ENCODE measurements at places on chromosomes 5 and 9.

GRCh38 chr5:107325866-107326265, 344.9 kb downstream of the EFNA5 start:
- DNase-seq = no peak

- no peak for DNase-seq
These were observed 30.9 kb upstream of the RGMB start for GRCh38 chr5:98742396-98743073.

GRCh38 chr5:73380710-73381589, 67.6 kb downstream of the FOXD1 start:
- no peak for DNase-seq

DNA sequence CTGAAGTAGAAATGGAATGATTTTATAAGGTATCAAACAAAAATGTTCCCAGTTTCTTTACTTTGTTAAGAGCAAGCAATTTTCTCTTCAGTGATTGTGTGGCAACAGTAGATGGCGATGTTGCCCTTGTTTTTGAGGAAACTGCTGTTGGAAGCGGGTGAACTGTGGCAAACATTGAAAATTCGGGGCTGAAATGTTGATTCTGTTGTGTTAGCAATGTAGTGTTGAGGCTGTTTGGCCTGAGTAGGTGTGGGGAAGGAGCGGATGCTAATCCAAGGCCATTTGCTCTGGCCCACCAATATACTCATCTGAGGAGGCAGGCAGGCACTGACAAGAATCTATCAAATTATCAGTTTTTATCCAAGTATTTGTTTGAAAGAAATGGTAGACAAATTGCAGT, 129.8 kb downstream of the SLC12A2 start:
- peak; percentile 54 for DNase-seq

DNA sequence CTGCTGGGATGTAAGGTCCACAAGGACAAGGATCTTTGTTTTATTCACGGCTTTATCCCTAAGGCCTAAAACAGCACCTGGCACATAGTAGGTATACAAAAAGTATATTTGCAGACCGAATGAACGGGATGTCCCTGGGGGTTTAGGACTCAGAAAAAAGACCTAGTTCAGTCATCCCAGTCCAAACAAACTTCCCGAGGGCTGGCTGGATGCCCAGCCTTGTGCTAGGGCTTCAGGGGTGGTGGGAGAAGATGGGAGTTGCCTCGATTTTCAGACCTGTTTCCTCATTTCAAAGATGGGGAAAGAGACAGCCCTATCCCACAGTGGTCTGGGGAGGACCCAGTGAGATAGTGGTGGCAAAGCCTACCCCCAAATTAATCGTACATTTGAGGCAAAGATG, 3.0 kb upstream of the PROB1 start:
- DNase-seq = no peak

- DNase-seq = no peak
These were observed 58.8 kb downstream of the GARNL3 start for GRCh38 chr9:127323393-127323792.

GRCh38 chr5:144712090-144712489, 541.4 kb downstream of the KCTD16 start:
- DNase-seq = no peak

DNA sequence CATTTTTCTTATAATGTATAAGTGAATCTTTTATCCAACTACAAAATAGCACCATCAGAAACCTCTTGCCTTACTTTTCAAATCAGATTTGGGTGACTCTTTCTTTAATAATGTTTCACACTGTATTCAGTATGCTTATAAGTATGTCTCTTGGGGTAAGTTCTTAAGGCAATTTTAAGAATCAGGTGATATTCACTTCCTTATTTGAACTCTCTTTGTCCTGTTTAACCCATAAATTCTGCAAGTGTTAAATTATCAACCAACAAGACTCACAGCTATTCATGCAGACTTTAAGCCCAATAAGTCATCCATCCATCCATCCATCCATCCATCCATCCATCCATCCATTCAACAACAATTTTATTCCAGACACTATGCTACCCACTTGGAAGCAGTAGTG, 142.7 kb upstream of the FBXL17 start:
- DNase-seq = no peak

- no peak for DNase-seq
These were observed 1.3 kb downstream of the MAN2A1 start for GRCh38 chr5:109690975-109691574.

DNA sequence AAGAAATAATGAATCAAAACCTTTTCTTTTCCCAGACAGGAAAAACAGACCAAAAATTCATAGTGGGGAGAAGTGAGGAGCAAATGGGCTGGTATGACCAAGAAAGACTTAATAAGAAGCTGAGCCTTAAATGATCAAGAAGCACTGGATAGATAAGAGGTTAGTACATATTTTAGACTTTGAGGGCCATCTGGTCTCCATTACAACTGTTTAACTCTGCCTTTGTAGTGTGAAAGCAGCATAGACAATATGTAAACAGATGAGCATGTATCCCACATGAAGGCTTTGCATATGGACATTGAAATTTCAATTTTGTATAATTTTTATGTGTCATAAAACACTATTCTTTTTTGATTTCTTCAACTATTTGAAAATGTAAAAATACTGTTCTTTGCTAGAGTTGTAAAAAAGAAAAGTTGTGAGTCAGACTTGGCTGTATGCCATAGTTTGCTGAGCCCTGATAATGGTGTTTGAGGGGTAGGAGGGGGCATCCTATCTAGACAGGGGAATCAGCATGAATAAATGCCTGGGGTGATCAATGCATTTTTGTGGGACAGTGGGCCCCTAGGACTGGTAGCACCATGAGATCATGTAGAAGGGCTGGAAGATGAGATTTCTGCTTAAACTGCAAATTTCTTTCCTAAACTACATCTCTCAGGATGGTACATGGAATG, 91.8 kb upstream of the GPR151 start:
- DNase-seq = no peak

- DNase-seq = no peak
These were observed 233.6 kb downstream of the SYK start for GRCh38 chr9:91034976-91035824.

- DNase-seq = peak; percentile 38
These were observed 162.2 kb downstream of the OXCT1 start for GRCh38 chr5:41707853-41708603.

DNA sequence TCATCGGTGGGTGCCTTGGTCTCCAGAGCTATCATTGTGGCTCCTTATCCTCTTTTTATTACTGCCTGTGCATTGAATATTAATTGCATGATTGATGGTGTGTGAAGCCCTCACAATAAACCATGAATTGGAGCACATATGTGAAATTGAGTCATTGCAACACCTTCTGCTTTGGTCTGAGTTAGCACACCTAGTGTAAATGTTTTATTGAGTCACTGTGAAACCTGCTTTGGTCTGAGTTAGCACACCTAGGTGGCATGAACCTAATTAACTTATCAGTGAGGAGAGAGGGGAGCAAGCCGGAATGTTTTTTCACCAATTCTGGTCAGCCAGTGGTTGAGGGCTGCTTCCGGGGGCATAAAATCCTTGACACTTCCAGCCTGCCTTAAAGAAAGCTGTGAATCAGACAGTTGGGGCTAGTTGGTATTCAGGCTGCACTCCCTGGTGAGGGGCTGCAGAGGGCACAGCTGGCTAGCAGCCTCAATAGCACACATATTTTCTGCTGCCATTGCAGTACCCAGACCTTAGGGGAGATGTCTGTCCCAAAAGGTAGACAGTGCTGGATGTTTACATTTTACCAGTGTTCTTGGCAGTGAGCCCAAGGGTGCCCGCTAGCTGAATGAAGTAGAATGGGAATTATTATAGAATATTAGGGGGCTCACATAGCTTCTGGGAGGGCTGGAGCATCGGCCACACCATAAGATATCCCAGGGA, 76.5 kb upstream of the GOLM1 start:
- DNase-seq = no peak

GRCh38 chr5:180630426-180630825, 19.0 kb downstream of the FLT4 start:
- no peak for DNase-seq

GRCh38 chr5:80184235-80185023, 71.4 kb downstream of the SERINC5 start:
- DNase-seq = peak; percentile 70

GRCh38 chr5:119368238-119368630, 12.4 kb downstream of the TNFAIP8 start:
- no peak for DNase-seq

DNA sequence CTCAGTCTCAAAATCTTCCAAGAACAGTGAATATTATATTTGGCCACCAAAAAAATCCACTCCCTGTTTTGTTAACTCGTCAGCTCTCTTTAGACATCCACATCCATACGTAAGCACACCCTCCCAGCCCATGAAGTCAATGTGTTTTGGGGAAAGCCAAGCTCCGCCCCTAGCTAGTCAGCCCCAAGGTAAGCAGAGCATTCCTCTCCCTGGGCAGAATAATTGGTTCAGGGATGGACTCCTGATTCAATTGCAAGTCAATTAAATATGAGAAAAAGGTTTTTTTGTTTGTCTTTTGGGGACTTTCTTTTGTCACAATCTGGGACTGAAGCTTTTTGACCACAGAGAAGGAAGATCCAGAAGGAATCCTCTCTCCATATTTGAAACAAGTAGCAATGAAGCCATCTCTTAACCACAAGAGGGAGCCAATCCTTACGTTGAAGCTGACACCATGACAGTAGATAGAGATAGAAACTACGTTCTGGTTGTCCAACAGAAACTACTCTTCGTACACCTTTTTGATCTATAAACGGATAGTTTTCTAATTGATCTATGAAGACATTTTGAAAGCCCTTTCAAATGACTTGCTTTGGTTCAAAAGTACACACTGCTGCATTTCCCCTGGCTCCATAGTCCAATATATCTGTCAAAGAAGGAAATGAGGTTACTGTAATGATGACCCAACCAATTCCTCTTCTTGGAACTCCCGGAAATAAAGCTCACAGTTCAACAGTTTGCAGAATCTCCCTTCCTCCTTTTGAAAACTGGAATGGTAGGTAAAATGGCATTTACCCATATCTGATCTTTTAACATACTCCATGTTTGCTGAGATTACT, 166.4 kb downstream of the TLE1 start:
- DNase-seq = peak; percentile 33

DNA sequence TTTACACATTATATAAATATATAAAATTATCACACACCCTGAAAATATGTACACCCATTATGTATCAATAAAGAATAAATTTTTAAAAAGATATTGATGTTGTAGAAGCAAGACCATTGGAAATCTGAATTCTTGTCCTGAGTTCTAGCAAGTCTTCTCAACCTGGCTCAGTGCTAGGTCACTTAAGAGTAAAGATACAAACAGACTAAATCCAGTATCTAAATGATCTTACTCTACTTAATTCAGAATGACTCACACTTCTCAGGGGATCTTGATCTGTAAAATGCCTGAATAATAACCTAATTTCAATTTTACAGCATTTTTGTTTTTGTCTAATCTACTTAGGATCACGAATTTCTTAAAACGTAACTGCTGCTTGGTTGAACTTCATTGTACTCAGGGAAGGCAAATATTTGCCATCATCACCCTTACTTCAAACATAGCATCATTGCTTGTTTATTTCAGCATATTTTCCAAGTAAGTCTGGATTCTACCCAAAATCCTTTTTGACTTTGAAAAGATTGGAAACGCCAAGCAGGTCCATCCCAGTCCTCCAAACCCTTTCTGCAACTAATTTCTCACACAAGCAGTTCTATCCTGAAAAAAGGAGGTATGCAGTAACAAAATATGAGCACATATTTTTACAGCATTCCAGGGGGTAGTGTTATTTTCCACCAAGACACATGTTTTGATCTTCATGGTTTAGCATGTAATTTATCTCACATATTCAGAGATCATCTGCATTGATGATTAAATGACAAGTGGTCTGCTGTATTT, 582.6 kb downstream of the PSAT1 start:
- no peak for DNase-seq

- no peak for DNase-seq
These were observed 732 bp downstream of the SNAPC3 start for GRCh38 chr9:15423231-15423985.

- DNase-seq = no peak
These were observed 204.1 kb downstream of the GABBR2 start for GRCh38 chr9:98504298-98505282.

- DNase-seq = no peak
These were observed 42.8 kb upstream of the EGFL7 start for GRCh38 chr9:136619742-136620440.

- no peak for DNase-seq
These were observed 165.7 kb downstream of the CEMIP2 start for GRCh38 chr9:71602652-71603051.

DNA sequence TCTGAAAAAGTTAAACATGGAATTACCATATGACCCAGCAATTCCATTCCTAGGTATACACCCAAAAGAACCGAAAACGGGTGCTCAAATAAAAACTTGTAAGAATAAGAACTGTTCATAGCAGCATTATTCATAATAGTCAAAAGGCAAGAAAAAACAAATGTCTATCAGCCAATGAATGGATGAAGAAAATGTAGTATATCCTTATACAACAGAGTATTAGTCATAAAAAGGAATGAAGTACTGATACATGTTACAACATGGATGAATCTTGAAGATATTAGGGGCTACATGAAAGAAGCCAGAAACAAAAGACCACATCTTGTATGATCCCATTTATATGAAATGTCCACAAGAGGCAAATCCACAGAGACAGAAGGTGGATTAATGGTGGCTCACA, 15.6 kb upstream of the BRD3 start:
- no peak for DNase-seq

- DNase-seq = no peak
These were observed 107.3 kb downstream of the MTREX start for GRCh38 chr5:55415071-55415470.

DNA sequence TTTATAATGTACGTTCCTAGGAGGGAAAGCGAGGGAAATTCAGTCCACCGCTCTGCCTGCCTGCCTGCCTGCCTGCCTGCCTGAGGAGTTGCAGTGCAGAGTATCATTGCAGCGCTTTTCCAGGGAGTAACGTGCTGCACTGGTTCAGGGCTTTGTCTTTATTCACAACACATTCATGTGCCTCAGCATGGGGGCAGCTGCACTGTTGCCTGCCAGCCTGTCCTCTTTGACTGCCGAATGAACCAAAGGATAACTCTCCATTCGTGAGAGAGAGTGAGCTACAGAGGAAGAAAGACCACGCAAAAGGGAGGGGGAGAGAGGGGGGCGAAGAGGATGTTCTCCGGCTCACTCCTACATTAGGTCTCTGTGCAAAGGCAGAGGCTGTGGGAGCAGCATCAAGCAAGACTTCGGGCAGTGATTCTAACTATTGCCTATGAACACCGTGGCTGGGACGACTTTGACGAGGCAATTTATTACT, 791.2 kb downstream of the MAT2B start:
- peak; percentile 83 for DNase-seq

GRCh38 chr9:82281066-82281465, 292.5 kb downstream of the SPATA31D1 start:
- no peak for DNase-seq

Measured in iPS DF 19.7 (cell line).